Kidney tubule cell (primary cell): ENCODE measurements at places on chromosomes 3 and 15.

DNA sequence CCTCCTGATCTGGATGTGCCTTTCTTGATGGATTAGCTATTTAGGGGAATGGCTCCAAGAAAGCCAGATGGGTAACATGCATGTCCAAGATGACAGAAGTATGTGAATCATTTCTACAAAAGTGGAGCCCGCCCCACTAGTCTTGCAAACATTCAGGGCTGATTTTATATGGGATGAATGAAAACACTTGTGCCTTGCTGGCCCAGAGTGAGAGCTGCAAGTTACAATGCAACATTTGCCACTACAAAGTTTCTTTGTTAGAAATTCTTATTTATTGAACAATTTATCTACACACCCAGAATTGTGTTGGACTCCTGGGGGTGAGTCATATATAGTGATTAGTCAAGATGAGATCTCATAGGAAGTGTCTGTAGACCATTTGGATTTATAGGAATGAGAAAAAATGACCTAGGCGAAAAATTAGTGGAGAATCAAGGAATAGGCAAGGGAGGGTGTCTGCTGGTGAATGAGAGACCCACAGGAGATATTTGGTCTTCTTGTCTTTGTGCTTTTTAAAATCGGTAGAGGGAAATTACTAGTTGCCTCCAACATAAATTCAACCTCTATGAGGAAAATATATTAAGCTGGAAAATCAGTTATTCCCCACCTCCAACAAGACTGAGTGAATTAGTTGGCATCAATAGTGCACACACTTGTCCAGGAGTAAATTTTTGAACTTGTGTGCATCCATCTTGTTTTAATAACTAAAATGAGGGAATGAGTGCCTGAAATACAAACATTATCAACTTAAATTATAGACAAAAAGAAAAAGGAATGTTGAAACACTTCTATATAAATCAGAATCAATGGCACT lies 53.5 kb upstream of the DCBLD2 start:
- peak; percentile 43 for DNase-seq

DNA sequence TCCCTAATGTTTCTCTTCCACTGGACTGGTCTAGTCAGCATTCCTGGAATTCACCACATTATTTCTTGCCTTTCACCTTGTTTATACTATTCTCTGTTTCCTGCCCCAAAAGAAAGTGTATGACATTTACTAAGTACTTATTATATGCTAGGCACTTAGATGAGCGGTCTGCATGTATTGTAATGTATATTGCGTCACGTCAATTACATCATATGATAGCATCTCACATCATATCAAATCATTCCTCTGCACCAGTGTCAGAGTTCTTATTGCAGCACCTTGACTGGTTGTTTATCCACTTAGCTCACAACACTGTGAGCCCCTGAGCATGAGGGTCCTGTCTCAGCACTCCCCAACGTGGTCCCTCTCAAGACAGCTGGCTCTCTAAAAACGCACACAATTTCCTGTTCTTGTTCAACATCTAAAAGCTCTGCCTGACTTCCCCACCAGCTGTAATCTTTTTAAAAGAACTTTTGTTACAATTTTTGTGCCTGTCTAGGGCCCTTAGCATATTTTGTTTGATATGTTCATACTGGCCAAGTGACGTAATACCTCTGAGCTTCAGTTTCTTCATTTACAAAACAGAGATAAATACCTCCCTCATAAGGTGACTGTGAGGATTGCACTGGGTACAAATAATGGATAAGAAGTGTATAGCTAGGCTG lies 58.8 kb downstream of the ARHGAP31 start:
- peak; percentile 29 for DNase-seq

DNA sequence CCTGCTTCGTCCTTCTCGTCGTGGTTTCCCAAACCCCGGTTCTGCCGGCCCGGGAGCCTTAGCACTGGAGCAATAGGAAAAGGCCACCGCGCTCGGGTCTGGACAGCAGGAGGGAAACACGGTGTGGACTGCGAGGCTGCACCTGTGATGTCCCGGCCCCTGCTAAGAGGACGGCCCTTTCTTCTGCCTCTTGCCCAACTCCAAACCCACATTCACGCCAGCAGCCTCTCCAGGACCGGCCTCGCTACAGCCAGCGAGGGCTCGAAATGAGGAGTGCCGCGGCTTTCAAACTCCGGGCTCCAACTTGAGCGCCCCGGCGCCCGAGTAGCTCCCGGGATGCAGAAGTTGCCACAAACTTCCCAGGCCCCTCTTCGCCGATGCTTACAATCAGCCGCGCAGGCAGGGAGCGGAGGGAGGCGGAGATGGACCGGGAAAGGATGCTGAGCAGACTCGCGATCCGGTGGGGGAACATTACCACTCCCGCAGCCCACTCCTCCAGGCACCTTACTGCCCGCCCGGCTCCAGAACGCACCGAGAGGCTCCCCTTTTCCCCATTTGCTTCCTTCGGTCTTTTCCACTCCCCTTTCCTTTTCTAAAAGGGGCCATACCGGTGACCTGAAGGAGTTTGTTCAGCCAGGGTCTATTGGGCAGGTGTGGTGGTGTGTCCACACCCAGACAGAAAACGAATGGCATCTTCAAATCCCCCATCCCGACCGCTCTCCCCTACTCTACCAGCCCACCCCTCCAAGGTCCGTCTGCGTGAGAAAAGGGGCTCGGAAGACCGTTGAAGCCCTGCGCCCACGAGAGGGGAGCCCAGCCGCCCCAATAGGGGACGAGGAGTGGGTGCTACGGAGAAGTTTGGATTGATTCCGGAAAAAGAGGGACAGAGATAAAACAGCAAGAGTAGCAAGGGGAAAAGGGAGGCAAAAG lies 18.8 kb upstream of the SATB1 start:
- DNase-seq, result peak; percentile 8

- DNase-seq, result no peak
Observed at GRCh38 chr3:155635056-155635455, 109.8 kb downstream of the PLCH1 start.

- no peak for DNase-seq
Observed at GRCh38 chr3:31392568-31392967, 140.2 kb upstream of the STT3B start.

DNA sequence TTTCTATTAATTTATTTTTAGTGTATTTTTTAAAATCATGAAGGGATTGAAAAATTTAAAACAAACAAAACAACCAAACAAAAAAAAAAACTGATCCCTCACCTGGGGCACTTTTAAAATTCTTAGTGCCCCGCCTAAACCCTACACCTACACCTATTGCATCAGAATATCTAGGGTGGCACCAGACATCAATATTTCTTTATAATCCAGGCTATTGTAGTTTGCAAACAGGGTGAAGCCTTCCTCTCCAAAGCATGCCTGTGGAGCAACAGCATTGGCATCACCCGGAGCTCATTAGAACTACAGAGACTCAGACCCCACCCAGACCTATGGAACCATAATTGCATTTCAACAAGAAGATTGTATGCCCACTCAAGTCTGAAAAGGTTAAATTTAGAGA lies 54.9 kb upstream of the ACP3 start:
- no peak for DNase-seq

DNA sequence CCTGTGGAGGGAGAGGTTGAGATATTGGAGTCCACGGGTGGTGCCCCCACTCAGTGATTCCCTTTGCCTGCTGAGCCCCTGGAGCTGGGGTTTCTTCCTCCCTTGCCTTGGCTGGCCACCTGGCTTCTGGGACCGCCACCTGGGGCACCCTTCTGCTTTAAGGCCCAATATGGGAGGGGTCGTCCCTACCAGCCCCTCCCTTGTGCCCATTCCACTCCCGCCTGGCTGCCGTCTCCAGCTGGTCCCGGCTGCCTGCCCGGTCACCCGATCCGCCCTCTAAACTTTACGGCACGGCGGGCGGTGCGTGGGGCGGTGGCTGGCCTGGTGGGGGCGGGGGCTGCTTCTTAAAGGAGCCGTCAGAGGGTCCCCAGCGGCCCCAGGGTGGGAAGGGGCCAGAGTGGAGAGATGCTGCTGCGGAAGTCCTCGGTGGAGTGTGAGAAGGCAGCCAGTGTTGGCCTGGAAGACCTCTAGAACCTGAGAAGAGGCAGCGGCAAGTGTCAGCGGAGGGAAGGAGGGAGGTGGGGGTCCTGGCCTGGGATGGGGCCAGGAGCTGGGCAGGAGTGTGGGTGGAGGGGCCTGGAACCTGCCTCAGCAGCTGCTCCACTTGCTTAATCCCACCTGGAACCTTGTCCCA lies 1.6 kb upstream of the SEMA3B start:
- no peak for DNase-seq
